ENCODE measurements at places on chromosomes 1 and 21.

DNA sequence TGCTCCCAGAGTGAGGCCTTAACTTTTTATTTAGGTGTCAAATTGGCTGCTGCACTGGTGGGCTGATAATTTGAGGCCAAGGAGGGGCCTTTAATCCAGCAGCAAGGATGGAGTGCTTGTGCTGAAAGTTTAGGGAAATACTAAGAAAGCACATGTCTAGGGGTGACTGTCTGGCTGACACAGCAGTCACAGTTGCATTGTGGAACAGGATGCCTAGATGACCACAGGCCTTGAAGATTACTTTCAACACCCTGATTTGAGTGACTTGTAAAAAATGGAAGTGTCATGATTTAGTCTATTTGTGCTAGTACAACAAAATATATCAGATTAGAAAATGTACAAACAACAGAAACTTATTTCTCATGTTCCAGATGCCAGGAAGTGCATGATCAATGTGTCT lies 57.7 kb downstream of the ZNF697 start:
- DNase-seq, result no peak

- DNase-seq, result peak; percentile 84
Observed at GRCh38 chr1:27045973-27046558, 33.4 kb upstream of the TENT5B start.

GRCh38 chr21:43302062-43302700 lies 124.8 kb downstream of the SIK1 start:
- no peak for DNase-seq

GRCh38 chr1:32636914-32637645 lies 13.3 kb downstream of the ZBTB8OS start:
- no peak for DNase-seq

DNA sequence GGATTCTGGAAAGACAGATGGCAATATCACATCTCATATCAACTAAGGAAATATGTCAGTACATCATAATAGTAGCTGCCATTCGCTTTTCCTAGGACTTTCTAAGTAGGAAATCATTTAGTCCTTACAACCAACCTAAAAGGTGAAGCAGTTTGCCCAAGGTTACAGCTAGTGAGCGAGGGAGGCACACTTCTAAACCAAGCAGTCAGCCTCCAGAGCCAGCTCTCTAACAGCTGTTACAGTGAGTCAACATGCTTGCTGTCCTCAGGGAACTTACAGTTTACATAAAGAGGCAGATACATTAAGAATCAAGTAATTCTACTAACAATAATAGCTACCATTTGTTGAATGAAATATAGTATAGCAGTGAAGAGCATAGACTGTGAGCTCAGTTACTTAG lies 57.1 kb downstream of the GIPC2 start:
- no peak for DNase-seq

DNA sequence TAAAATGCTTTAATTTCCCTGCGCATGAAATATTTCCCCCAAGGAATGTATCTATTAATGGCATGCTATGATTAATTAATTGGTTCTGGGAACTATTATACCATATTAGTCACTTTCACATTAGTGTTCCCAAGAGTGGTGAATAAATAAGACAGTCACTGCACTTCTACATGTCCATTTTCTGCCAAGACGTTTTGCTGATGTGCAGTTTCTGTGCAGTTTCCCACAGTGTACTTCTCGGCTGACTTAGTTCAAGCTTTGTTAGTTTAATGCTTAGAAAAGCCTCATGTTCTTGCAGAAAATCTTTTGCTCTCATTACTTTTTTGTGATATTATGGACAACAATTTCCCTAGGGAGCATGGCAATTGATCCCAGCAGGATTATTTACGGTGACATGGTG lies 1014.5 kb downstream of the BRINP3 start:
- DNase-seq, result peak; percentile 18

DNA sequence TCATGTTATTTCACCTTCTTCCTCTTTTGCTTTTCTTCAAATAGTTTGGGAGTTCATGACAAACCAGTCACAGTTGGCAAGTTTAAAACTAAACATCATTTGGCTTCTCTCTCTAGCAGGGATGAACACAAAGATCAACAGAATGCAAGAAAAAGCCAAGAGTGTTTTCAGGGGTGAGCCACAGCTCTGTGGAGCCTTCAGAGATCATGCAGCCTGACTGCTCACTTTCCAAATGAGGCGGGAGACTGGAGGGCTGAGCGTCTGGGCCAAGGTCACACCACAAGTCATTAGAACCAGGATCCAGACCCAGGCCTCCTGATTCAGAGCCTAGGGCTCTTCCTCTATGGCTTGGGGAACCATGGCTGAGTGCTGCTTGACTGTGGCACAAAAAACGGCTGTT lies 2.7 kb downstream of the DPT start:
- DNase-seq, result no peak

- DNase-seq, result no peak
Observed at GRCh38 chr1:204842892-204843291, 27.8 kb upstream of the NFASC start.

GRCh38 chr1:48695161-48695560 lies 81.5 kb downstream of the BEND5 start:
- DNase-seq, result no peak

- no peak for DNase-seq
Observed at GRCh38 chr1:85462931-85463649, 1.9 kb downstream of the DDAH1 start.

- DNase-seq, result no peak
Observed at GRCh38 chr1:201807958-201808632, 20.9 kb upstream of the IPO9 start.

GRCh38 chr21:36854391-36854790 lies 112.1 kb downstream of the HLCS start:
- peak; percentile 63 for DNase-seq

DNA sequence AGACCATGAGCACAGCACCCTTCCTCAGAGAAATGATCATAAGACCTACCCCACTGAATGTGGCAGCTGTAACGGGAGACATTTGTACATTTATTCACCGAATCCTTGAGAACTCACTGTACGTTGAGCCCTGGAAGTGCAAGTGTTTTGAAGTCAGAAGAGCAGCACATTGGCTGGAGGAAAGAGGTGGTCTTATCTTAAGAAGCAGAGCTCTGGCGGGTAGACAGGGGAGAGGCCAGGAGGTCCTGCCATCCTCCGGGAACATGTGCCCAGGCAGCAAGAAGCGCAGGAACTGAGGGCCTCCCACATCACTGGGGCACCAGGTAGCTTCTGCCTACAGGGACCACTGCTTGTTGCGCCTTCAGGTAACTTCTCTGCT lies 169.2 kb upstream of the IRF2BP2 start:
- DNase-seq, result no peak

GRCh38 chr1:205774198-205775014 lies 876 bp downstream of the RAB29 start:
- peak; percentile 35 for DNase-seq

DNA sequence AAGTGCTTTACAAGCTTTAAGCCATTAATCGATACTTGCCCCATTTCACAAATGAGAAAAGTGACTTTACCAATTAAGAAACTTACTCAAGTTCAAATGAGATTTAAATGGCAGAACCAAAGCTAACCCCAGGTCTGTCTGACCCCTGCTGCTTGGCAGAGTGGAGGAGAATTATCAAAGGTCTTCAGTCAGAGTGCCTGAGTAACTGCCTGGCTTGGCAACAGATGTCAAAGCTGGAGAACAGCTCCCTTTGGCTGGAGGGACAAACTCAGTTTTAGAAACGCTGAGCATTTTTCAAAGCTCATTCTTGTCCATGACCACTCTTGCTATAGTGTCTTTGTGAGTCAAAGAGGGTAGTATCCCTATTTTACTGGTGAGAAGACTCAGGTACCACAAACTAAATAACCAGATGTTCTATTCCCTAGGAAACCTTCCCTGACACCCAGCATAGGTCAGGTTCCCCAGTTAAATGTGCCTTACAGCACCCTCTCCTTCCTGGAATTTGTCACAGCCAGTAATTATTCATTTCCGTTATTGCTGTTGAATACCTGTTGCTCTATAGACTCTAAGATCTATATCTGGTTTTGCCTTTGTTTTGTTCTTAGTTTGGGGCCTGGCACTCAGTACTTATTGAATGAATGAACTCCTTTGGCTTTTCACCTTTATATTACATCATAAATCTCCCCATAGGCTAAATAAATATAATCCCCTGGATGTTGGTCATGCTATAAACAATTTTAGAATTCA lies 5.0 kb upstream of the BCAR3 start:
- DNase-seq, result no peak

- no peak for DNase-seq
Observed at GRCh38 chr1:93496520-93496919, 48.6 kb downstream of the FNBP1L start.

DNA sequence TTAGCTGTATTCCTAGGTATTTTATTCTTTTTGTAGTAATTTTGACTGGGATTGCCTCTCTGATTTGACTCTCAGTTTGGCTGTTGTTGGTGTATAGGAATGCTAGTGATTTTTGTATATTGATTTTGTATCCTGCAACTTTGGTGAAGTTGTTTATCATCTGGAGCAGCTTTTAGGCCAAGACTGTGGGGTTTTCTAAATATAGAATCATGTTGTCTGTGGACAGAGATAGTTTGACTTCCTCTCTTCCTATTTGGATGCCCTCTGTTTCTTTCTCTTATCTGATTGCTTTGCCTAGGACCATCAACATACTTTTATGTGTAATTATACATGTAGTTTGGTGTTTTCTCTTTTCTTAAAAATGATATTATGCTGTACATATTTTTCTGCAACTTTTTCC lies 27.2 kb downstream of the CD46 start:
- DNase-seq, result no peak

- no peak for DNase-seq
Observed at GRCh38 chr1:116945996-116946395, 36.3 kb downstream of the PTGFRN start.

GRCh38 chr1:15756143-15757015 lies 2.2 kb upstream of the FBLIM1 start:
- peak; percentile 66 for DNase-seq

- no peak for DNase-seq
Observed at GRCh38 chr1:240100371-240100934, 8.8 kb downstream of the FMN2 start.

DNA sequence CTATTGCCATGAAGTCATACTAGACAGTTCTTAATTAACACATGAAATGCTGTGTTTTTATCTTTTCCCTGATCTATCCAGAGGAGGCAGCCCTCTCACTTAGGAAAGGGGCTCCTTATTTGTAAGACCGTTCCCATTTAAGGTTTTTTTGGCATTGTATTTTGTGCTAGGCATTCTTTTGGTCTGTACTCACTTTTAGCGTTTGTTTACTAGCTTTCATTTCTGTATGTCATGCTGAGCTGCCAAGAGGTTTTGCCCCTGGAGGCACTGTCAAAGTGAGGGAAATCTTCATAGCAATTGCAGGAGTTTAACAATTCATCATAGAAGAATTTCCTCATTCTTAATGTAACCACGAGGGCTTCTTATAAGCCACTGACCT lies 59.5 kb downstream of the MTR start:
- no peak for DNase-seq

- peak; percentile 28 for DNase-seq
Observed at GRCh38 chr1:153355445-153356071, 2.1 kb upstream of the S100A9 start.

DNA sequence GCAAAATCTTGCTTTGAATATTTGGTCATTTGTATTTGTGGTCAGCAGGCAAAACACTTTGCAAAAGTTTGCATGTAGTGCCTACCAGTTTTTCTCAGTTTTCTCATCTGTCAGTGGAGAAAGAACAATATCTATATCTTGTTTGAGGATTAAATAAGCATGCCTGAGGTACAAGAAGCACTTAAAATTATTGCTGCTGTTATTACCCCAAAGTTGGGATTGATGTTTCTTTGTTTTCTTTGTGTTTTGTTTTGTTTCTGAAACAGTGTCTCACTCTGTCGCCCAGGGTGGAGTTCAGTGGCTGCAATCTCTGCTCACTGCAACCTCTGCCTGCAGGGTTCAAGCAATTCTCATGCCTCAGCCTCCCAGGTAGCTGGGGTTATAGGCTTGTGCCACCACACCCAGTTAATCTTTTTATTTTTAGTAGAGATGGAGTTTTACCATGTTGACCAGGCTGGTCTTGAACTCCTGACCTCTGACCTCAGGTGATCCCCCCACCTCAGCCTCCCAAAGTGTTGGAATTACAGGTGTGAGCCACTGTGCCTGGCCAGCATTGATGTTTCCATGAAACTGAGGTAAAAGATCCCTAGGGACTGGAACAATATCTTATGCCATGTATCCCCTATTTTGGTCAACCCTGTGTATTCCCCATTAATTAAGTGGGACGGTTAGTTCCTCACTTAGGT lies 15.9 kb downstream of the RAP1A start:
- DNase-seq, result no peak

DNA sequence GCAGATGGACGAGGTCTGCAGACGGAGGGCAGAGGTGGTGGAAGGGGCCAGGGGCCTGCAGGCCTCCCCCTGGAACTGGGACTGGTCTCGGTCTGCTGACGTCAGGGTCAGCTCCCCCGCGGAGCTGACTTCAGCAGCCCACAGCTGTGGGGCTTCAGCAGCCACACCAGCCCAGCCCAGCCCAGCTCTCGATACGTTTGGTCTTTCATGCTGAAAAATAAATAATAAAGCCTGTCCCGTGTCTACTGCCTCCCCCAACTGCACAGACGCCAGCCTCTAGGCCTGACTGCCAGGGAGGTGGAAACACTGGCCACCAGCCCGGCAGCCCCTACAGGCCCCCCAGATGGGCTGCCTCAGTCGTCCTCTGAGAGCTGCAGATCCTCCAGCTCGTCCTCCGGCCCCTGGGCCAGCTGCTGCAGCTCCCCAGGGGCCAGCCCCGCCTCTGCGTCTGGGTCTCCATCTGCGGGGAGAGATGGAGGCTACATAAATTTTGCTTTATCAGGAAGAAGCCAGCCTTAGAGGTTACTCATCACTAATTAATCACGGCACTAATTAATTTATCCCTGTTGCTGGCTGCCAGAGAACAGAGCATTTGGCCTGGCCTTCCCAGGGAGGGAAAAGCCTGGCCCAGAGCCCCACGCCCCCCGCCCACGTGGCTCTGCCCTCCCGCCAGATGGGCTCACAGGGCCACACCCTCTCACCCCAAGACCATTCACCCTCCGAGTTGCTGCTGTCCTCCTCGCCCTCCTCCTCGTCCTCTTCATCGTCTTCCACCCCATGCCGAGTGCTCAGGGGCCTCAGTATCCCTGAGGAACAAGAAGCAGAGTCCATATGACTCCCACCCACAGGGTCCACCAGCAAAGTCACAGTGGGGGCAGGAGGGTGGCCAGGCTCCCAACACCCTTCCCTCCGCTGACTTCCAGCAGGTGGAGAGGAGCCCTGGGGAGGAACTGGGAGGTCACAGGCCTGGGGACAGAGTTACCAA lies 14.4 kb downstream of the NOC2L start:
- peak; percentile 56 for DNase-seq

- no peak for DNase-seq
Observed at GRCh38 chr21:10575311-10575667, 53.9 kb downstream of the TPTE start.

- DNase-seq, result peak; percentile 63
Observed at GRCh38 chr1:40078512-40079333, 18.3 kb downstream of the PPT1 start.

- DNase-seq, result peak; percentile 67
Observed at GRCh38 chr1:199550199-199551065, 477.1 kb upstream of the NR5A2 start.
